CD4-positive, alpha-beta memory T cell (primary cell): ENCODE measurements at places on chromosomes 1 and 21.

GRCh38 chr1:221574529-221574928 lies 167.4 kb downstream of the DUSP10 start:
- no peak for DNase-seq

DNA sequence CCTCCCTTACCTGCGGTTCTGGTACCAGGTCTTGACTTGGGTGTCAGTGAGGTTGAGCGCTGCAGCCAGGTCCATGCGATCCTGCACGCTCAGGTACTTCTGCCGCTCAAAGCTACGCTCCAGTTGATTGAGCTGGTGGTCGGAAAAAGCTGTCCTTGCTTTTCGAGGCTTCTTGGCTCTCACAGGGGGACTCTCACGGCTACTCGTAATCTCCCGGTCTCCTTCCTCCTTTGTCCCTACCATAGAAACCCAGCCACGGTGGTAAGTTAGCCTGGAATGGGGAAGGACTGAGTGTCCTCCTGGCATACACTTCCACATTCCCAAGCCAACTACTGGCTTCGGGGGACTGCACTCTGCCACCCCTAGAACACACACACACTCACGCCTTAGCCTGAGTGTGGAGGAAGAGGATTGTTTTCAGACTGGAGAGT lies 2.6 kb downstream of the BARHL2 start:
- DNase-seq = no peak

DNA sequence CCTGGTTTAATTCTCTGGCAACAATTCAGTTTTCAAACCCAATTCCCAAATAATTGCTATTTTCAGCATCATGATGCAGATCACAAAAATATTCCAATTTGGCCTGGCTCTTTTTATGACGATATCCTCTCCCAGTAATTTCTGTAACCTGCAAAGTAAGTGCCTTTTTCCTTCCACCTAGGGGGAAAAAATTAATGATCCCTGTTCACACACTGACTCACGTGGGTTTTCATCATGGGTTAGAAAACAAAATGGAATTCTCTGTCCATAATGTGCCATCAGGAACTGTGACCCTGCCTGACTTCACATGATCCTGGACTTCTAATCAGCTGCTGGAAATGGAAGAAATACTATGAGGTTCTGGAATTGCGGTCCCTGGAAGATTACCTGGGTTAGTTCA lies 24.5 kb downstream of the AK2 start:
- DNase-seq = no peak

GRCh38 chr1:207034208-207034607 lies 1.7 kb upstream of the C1orf116 start:
- no peak for DNase-seq
